Stimulated activated CD8-positive, alpha-beta memory T cell treated with anti-CD3 and anti-CD28 coated beads, Interleukin-15, amount 100 ng/mL, for 4 hours (primary cell): ENCODE measurements at places on chromosomes 7 and 10.

DNA sequence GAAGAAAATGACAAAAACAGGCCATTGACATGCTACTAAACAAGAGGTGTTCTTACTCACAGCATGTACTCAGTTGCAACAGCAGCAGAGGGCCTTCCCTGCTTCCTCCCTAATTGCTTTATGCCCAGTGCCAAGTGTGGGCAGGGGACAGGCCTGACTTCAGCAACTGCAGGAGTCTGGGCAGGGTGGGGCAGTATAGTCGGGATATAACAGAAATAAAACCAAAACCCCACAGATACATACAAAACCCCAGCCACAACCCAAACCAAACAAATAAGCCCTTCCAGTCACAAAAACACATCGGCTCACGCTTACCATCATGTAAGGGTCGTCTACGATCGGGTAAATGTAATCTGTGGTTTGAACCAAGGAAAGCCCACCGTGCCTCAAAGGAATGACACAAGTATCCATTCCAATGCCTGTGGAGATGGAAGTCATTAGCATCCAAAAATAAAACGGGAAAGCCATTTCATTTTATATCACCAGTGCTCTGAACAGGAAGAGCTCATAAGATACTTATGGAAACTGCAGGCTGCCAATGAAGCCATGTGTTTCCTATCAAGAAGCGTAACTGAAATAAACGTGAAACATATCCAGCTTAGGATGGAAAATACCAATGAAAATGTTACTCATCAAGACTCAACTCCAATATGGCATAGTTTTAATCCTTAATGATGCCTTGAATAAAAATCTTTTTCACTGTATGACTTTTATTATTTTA, 9.5 kb downstream of the SEPHS1 start:
- DNase-seq, result no peak

- DNase-seq, result no peak
Observed at GRCh38 chr7:39464350-39465054, 101.7 kb upstream of the YAE1 start.

DNA sequence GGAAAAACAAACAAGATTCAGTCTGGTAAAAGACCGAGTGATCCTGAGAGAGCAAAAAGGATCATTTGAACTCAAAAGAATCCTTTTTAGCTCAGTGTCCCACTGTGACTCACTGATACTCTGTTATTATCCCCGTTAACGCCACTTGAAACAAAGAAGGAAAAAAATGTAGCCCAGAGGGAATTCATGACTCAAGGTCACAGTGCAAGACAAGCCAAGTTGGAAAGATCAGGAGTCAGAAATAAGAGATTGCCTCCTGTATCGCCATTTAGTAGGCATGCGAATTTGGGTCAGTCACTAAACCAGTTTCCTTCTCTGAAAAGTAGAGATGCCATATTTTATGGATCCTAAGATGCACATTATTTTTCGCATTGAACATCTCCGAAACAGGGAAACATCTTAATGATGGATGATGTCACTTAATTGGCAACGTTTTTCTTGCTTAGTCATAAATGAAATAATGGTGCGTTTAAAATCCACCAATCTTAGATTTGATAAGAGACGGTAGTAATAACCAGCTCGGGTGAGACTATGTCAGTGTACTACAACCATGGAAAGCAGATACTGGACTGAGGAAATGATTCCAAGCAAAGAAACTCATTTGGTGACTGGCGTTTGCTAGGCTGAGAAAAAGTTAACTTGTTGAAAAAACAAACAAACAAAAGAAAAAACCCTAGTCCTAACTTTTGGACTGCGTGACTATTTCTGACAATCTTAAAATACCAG, 502.0 kb upstream of the CELF2 start:
- DNase-seq, result no peak

- peak; percentile 86 for DNase-seq
Observed at GRCh38 chr10:48306265-48306869, at the start of gene MAPK8. Gene MAPK8 (plus strand): TSS chr10:48306677. CDS start chr10:48401661, 94,984 bp downstream.

DNA sequence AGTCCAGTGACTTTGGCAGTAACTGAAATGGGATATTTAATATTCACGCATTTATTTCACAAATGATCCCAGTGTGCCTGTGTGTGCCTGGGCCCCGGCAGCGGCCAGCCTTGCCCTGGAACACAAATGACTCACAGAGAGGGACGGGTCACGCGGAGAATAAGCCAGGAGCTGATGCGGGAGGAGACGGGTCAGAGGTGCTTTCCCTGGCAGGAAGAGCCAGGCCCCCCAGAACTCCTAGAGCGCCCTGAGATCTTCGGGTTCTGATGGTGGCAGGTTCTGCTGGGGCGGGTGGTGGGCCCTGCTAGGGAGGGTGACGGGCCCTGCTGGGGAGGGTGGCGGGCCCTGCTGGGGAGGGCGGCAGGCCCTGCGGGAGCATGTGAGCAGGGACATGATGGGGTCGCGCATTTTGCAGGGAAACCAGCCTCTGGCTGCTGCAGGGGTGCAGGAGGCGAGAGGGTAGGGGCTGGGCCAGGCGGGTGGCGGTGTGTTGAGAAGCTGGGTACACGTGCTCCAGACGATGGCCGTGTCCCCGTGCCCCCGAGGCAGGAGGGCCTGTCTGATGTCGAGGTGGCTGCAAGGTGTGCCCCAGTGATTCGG, 84.2 kb upstream of the DIP2C start:
- DNase-seq, result no peak

- DNase-seq, result no peak
Observed at GRCh38 chr7:29906200-29907022, 83.2 kb downstream of the SCRN1 start.

- no peak for DNase-seq
Observed at GRCh38 chr7:26471306-26472075, 179.8 kb downstream of the SNX10 start.

- DNase-seq, result no peak
Observed at GRCh38 chr10:17450024-17450423, 4.4 kb downstream of the ST8SIA6 start.

- no peak for DNase-seq
Observed at GRCh38 chr10:130180416-130180815, 44.2 kb downstream of the GLRX3 start.

- DNase-seq, result no peak
Observed at GRCh38 chr7:128791972-128792327, 182 bp downstream of the CCDC136 start.

DNA sequence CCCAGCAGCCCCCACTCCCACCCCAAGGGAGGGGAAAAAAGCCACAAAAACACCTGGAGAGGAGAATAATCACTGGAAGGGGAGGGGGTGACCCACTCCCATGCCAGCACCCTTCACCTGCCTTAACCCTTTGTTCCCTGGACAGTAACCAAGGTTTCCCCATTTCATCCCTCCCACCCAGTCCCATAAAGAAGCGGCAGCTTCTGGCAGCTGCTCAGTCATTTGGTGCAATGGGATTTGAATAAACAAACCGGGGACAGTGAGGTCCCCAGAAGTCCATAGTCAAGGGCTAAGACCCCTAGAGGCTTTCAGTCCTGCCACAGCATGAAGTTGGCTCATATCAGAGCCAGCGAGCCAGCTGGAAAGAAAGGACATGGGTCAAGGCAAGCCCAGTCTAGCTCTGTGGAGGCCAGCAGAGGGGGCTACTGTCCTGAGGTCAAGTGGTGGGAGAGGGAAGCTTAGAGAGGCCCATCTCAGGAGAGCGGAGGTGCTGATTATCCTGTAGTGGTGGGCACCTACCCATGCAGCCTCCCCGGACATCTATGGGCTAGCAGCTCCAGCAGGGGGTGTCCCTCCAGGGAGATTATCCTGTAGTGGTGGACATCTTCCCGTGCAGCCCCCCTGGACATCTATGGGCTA, 58.9 kb upstream of the LBX1 start:
- no peak for DNase-seq

DNA sequence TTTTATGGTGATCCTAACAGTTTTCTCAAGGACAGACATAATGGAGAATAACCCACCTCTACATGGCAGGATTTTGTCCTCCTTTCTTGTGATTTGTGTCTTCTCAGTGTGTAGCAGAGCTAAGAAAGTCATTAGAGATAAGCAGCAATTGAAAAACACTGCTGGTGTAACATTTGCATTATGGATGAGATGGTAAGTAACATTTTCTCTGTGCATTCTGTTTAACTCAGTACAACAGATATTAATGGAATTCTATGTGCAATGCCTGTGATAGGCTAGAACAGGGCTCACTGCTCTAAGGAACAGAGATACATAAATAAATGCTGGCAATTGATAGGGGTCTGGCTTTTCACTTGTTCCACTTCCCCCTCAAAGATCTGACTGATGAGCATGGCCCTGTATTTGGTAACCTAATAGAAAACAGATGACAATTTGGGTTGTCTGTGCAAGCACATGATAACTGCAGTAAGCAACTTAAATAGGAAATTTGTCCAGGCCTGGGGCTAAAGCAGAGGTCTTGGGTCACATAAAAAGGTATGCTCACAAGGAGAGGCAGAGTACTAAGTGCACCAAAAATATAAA, 560.3 kb upstream of the POM121L12 start:
- DNase-seq, result no peak

GRCh38 chr7:12239806-12240205, 28.7 kb downstream of the TMEM106B start:
- no peak for DNase-seq

DNA sequence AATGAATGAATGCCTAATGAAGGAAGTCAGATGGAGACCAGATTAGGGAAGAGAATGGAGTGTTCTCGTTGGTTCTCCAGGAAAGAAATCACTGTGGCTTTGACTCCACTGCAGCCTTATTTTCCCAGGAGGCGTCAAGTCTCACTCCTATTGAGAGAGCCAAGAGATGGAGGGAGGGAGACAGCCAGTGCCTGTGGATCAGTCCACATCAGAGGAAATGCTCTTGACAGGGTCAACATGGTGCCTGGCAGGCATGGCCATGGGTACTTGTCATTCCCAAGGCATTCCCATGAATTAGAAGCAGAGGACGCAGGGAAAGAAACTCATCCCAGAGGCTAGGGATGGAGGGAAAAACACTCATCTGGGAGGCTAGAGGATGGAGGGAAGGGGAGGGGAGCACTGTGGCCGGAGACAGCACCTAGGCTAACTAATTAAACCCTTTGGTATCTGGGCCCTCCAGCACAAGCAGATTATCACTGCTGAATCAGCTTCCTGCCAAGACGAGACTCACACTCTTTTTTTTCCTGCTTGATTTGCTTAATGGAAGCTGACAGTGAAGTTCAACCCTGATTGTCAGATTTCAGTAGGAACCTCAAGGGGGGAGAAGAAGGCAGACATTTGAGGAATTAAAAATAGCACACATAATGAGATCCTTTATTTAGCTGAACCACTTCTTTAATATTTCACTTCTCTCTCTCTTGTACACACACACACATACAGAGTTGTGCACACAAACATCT, 1233.2 kb upstream of the AUTS2 start:
- no peak for DNase-seq

DNA sequence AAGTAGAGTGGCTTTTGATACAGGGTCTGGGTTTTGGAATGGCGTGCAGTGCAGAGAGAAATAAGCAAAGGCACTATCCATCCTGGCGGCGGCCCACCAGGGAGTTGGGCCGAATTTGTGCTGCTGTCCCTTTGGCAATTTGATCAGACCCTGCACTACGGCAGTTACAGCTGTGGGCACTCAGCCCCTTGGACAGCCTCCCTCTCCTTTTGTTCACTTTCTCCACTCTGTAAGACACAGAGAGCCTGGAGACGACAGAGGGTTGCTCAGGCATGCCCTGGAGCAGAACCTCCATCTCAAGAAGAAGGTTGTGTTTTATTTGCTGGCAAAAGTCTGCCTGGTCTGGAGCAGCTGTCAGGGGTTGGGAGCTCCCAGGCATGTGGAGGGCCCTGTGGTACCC, 55.8 kb downstream of the LHPP start:
- DNase-seq, result no peak

DNA sequence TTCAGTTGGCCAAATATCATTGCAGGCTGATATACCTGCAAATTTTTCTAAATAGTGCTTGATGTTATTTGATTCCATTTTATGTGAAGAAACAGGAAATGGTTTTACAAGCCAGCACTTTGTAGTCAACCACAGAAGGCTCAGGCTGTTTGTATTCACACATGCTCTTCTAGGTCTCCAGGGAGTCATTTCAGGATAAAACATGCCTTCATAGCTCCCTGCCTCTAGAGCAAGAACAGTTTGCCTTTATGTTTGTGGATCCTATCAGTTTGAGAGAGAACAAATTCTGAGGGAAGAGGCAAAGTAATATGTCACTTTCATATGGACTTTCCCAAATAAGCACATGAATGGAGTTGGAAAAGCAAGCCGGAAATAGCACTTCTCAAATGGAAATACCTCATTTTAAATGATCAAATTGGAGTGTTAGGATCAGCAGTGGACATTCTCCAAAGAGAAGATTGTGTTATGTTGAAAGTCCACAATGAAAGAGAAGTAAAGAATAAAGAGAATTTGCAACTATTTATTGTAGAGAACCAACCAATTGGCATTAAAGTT, 277.6 kb downstream of the KCND2 start:
- DNase-seq, result no peak

- no peak for DNase-seq
Observed at GRCh38 chr10:127275793-127276450, 79.5 kb upstream of the INSYN2A start.
